ENCODE measurements at places on chromosomes 7 and 10. TPM values are rescaled to one million over a fixed set of nuclear protein-coding genes. Genes with fewer than 3 reads are reported as not detected.

Gene LRRC17
- total RNA-seq = 6.2 TPM

Gene RAB19
- total RNA-seq = 6.4 TPM

Gene CYP2C19
- total RNA-seq = not detected

DNA sequence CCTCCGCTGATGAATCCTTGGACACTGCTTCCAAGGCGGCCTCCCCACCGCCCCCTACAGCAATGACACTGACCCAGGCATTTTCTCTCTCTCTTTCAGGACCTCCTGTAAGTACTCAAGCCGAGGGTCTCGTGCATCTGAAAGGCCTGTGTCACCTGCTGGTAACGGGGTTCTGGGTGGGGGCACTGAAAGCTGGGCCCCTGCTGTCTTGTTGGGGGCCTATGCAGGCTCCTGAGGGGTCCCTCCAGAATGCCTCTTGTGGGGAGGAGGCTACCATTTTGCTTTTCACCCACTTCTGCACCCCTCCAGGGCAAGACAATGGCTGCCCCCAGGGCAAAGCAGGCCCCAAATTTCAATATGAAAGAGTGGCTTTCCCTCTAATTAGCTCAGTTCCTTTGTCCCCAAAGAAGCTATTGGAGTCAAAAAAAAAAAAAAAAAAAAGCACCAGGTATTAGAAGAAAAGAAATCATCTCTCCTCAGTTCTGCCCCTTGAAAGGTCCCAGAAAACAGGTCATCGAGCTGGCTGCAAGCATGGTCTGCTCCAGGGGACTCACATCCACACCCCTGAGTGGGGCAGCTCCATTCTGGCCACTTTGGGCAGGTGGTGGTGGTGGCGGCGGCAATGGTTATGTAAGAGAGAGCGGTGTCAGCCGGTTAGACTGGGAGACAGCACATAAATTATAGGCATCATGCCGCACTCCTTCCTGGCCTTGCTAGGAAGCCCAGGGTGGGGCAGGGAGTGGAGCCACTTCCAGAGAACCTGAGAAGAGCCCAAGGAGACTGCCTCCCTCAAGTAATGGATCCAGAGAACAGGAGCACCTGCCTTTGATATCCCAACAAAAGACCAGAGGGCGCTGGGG is 66.2 kb downstream of the COL13A1 start:
- no peak for DNase-seq

DNA sequence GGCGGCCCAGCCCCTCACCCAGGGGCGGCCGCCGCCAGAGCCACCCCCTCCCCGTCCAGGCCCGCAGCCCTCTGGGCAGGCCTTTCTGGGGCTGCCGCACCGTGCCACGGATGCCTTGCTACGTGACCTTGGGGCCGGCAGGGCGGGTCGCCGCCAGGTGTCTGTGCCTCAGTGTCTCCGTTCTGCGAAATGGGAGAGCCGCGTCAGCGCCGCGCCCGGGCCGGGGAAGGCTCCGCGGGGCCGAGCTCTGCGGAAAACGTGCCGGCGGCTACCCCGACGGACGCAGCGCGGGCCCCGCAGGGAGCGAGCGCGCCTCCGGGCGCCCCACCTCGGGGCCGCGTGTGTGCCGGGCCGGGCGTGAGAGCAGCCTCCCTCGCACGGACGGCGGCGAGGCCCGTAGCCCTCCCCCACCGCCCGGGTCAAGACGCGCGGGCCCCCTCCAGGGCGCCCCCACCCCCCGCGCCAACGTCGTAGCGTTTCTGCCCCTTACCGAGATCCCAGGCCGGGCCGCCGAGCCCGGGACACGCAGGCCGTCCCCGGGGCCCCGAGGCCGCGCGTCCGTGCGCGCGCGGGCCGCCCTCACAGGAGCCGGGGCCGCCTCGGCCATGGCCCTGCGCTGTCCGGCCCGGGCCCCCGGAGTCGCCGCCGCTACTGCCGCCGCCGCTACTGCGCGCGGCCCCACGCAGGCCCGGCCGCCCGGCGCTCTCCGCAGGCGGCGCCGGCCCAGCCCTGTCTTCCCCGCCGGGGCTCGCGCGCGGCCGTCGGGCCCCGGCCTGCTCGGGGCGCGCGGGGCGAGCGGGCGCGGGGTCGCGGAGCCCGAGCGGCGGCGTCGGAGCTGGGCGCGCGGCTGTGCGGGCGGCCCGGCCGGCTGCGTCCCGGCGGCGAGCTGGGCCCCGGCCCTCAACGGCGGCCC is 1.1 kb downstream of the ZNF777 start:
- no peak for DNase-seq

DNA sequence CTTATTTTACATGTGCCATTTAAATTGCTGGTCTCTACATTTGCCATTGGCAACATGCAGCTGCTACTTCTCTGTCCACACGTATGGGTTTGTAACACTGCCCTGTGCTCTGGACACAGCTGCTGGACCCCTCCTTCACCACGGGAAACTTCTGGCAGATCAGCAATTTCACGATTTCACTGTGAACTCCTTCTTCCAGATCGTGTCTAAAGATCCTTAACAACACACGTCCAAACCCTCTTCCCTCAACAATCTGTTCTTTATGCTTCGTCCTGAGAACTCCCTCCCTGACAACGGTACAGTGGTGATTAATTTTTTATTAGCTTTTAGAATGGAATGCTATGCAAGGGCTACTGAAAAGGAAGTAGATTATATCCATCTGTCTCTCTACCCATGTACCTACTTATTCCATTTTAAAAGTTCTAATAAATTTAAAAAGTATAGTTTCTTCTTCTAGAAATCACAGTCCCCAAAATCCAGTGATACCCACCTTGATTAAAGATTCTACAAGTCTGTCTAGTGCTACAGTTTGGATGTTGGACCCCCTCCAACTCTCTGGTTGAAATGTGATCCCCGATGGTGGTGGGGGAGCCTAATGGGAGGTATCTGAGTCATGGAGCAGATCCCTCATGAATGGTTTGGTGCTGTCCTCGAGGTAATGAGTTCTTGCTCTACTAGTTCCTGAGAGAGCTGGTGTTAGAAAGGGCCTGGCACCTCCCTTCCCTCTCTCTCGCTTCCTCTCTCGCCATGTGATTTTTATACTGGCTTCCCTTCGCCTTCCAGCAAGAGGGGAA is 81.0 kb downstream of the KIAA1549 start:
- no peak for DNase-seq

GRCh38 chr10:132677473-132678227 is 108.3 kb downstream of the NKX6-2 start:
- no peak for DNase-seq

- no peak for DNase-seq
These were observed 212.6 kb upstream of the HABP2 start for GRCh38 chr10:113340282-113340681.

- DNase-seq = no peak
These were observed 35.4 kb upstream of the HPS1 start for GRCh38 chr10:98482096-98482495.
